ENCODE measurements at places on chromosomes 7 and 10. TPM values are rescaled to one million over a fixed set of nuclear protein-coding genes. Genes with fewer than 3 reads are reported as not detected.

Gene SYCE1
- not detected for total RNA-seq

Gene CREB5
- 40.2 TPM for total RNA-seq

Gene SND1
- total RNA-seq: 110 TPM

Gene TMEM236
- 0.44 TPM for total RNA-seq

Gene RADIL
- 7.8 TPM for total RNA-seq

Gene CASD1
- total RNA-seq: 95.9 TPM

All from camera-type eye (tissue), 1 donor.